ENCODE measurements at places on chromosomes 7 and 10. TPM values are rescaled to one million over a fixed set of nuclear protein-coding genes. Genes with fewer than 3 reads are reported as not detected.

DNA sequence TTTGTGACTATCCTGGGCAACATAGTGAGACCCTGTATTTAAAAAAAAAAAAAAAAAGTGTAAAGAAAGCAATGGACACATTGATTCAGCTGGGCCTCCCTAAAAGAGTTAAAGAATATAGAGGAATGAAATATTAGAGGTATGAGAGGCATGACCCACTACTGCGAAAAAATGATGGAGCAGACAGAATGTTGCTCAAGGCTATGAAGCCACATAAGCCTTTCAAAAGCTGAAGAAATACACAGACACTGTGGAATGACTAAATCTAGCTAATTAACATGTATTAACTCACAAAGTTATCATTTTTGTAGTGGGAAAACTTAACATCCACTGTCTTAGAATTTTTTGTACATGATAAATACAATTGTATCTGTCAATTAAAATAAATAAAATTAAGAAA lies 107.3 kb downstream of the HGF start:
- no peak for DNase-seq

Gene C7orf33
- not detected for total RNA-seq

Gene OPN1SW
- not detected for total RNA-seq

Gene MYH16
- total RNA-seq: not detected

Gene PHKG1
- total RNA-seq: 2.8 TPM

GRCh38 chr7:820341-820740 lies 11.9 kb upstream of the SUN1 start:
- no peak for DNase-seq

GRCh38 chr10:3407208-3407607 lies 234.6 kb upstream of the PITRM1 start:
- no peak for DNase-seq

- DNase-seq: no peak
These were observed 154.1 kb upstream of the AHR start for GRCh38 chr7:17144322-17144721.

Gene CYP2C8
- total RNA-seq: 1.3 TPM

GRCh38 chr10:48549236-48549635 lies 55.6 kb downstream of the ARHGAP22 start:
- no peak for DNase-seq

Gene SLC16A9
- 1.2 TPM for total RNA-seq

DNA sequence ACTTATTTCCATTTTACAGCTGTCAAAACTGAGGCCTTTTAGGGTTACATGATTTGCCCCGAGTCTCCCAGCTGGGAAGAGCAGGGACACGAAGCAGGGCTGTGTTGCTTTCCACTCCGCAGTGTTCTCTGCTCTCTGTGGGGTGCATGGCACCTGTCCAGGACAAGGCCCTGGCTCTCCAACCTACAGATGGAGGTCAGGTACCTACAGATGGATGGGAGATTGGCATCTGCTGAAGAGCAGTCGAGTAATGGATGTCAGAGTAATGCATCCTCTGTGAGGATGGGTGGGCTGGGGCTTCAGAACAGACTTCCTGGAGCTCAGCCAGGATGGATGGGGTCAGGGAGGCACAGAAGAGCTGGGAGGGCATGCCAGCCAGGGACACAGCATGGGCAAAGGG lies 85.0 kb downstream of the EMX2 start:
- DNase-seq: no peak

Gene OPN4
- total RNA-seq: not detected

DNA sequence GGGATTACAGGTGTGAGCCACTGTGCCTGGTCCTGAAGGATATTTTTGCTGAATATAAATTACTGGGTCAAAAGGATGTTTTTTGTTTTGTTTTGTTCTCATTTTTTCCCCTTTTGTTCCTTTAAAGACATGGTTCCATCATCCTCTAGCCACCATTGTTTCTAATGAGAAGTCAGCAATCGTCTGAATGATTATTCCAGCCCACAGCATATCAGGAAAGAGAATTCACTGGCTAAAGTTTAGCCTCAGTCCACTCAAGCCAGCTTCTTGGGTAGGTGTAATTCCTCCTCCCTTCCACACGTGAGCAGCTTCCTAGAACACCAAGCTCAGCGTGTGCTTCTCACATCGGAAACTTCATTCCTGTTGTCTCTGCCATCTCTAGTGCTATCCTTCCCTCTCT lies 112.8 kb upstream of the INSIG1 start:
- DNase-seq: no peak

GRCh38 chr7:111633878-111634277 lies 71.6 kb upstream of the IMMP2L start:
- no peak for DNase-seq

DNA sequence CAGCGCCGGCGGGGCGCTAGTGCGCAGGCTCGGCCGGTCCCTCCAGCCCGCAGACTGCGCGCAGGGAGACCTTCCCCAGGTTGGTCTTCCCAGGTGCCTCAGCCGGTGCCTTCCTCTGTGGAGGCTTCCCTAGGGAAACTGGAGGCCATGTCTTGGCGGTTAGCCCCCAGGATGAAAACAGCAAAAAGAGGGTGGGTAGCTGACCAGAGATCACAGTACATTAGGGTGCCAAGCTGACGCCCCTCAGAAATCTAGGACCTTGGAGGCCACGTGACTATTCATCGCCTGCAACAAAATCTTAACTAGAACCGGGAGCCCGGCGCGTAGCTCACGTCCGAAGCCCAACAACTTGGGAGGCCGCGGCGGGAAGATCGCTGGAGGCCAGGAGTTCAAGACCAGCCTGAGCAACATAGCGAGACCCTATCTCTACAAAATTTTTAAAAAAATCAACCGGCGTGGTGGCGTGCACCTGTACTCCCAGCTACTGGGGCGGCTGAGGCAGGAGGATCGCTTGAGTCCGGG lies 327 bp upstream of the FIS1 start:
- no peak for DNase-seq

DNA sequence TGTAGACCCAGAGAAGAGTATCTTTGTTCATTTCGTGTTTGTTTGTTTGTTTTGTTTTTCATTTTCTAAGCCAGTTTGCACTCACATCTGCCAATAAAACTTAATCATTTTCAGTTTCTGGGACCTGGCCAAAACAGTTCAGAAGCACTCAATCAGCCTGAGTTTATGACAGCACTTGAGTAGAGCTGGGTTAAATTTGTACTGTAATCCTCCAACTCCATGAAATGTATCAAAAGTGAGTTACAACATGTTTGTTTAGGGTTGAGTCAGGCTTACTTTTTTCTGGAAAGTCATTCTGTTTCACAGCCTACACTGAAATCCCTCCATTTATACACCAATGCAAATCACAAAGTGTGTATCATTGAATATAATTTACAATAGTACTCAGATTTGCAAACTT lies 91.9 kb downstream of the ZWINT start:
- DNase-seq: no peak

DNA sequence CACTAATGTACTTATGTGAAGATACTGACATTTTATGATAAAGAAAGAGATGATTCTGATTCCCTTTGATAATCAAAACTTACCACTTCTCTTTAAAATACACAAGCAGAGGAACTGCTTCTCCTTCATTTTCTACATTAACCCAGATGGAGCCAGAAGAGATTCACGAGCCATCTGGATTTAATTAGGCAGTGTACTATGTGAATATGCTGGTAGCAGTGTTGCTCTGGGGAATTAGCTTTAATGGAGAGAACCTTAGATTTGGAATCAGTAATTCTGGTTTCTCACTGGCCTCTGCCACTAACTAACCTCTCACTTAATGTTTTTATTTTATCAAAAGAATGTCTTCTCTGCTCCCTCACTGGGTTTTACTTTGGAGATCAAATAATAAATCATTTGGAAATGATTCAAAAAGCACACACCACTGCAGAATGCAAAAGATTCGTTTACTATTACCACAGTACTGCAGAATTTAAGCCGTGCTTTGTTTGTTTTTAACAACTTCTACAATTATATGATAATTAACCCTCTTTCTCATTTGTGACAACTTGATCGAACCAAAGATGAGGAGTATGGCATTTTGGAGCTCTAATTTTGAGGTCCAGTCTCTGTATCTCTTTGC lies 77.5 kb upstream of the PHYHIPL start:
- DNase-seq: no peak

Gene OR13A1
- not detected for total RNA-seq

Gene FGL2
- 62.1 TPM for total RNA-seq

DNA sequence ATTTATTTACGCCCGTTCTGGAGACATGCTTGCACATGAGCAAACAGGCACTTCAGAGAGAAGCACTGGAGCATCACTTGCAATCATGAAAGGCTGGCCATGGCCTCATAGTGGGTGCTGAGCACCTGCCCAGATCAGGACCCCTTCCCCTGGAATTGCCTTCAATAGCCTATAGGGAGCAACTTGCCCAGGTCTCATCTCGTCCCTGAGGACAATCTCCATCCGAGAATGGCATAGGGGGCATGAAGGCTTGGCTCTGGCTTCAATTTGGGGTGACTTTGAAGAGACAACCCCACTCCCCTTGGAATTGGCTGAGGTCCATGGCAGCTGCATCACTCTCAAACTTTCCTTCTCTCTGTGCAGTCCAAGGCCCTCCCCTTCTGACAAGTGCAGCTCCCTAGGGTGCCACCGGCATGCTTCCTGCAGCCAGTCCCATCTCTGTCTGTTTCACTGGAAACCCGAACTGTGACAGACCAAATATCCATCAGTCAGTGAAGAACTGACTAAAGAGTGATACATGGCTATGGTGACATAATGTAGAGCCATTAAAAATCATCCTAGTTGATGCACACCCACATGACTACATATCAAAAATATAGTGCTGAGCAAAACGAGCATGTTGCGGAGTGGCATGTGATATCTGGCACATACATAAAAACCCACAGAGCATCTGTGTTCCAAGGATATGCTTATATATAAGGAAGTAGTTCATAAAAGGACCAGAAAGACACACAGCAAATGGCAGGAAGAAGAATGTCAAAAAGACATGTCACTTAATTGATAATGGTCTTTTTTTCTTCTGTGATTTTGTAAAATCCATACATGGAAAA lies 12.4 kb downstream of the GDF2 start:
- DNase-seq: no peak

All from breast epithelium (tissue), 4 donors.